Endothelial cell of umbilical vein (primary cell): ENCODE measurements at places on chromosomes 13 and 19. TPM values are rescaled to one million over a fixed set of nuclear protein-coding genes. Genes with fewer than 3 reads are reported as not detected.

Gene SERP2
- total RNA-seq = 0.85 TPM in 1 of 2 replicates, not detected in the other

Gene ENOX1
- 0.28 and 0.97 TPM in 2 replicates for total RNA-seq

Gene RFPL4A
- total RNA-seq = not detected in 2 replicates

Gene CLDND2
- total RNA-seq = 0.97 TPM in 1 of 2 replicates, not detected in the other

GRCh38 chr19:52214241-52214640 is 24.4 kb downstream of the PPP2R1A start:
- no peak overlapping the region for H3K4me3 ChIP-seq
- no peak for DNase-seq

DNA sequence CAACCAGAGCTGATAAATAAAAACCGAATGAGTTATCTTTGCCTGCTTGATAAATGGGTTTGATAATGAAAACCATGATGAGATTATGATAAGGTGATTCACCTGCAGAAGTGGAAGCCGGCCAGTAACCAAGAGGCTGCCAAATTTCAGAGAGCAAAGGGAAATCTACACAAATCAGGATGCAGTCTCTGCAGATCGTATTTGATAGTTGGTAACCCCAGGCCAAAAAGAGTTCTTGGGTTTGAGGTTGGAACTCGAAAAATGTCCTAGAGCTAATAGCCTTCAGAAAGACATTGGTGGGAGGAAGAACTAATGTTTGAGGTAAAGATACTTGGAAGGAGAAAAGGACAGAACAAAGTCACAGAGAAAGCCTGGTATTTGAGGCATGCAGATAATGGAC is 9.6 kb upstream of the LATS2 start:
- no peak for DNase-seq
- peaks cover 14% of the 10 kb centered on the region for H3K4me1 ChIP-seq
- no peak overlapping the region for H3K27ac ChIP-seq
- no peaks in the 10 kb centered on the region for H3K27me3 ChIP-seq
- H3K4me3 ChIP-seq = no peak overlapping the region

DNA sequence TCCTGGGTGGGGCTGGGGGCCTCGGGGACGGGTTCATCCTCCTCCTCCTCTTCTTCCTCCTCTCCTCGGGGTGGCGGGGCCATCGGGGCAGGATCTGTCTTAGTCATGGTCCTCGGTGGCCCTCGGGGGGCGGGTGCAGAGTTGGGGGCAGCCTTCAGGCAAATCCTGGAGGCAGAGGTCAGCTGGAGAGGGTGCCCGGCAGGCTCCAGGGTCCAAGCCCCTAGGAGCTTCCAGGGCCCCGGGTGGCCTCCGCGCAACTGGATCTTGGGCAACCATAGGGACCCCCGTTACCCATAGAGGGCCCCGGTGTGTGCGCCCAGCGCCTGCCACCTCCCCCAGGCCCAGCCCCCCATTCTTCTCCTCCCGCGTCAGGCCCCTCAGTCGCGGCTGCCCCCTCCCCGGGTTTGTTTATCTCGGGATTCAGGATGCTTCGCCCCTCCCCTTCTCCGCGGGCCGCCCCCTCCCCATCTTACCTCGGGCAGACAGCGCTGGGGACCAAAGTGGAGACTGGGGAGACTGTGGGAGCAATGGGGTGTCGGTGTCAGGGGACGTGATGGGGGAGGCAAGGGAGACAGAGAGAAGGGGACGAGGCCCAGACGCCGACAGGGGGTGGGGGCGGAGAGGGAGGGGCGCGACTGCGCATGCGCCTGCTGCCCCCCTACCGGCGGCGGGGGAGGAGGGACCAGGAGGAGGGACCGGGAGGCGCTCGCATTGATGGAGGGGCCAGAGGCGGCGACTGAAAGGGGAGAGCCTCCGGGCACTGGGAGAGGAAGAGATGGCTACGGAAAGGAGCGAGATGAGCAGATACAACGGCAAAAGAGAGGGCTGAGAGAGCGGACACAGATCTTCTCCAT is at the start of gene CLIP3:
Gene CLIP3 (minus strand): TSS at position 623 of the 854 bp plus-strand sequence. CDS start 516 bp downstream, at position 107.
- H3K27me3 ChIP-seq = no peaks in the 10 kb centered on the region
- H3K36me3 ChIP-seq = no peaks in the 10 kb centered on the region
- DNase-seq = peak; percentile 64

DNA sequence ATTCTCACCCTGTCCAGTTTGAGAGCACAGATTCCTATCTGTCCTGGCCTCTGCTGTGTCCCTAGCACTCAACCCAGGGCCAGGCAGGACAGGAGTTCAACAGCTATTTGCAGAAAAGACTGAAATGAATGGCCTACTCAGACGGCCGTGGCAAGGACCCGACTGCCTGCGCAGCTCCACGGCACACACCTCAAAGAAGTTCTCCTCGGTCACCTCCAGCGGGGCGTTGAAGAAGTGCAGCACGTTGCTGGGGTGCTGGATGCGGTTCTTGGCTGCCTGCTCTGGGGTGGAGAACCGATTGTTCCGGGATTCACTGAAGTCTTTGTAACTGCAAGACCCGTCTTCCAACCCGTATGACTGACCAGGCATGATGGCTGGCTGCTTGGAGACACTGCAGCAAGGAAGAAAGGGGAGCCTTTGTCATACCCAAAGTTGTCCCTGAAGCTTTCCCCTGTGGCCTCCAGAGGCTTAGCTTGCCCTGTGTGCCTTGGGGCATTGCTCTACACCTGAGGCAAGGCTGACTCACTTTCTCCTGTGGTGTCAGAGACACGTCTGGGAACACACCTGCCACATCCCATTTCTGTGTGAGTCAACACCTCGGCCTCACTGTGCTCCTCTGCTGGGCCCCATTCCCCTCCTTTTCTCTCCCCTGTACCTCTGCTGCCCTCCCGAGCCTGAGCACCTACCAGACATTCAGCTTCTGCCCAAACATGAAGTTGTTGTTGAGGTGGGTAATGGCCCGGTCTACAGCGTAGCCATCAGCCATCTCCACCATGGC is 6.8 kb upstream of the ECH1 start:
- DNase-seq = no peak
- peaks cover 49% of the 10 kb centered on the region for H3K36me3 ChIP-seq

DNA sequence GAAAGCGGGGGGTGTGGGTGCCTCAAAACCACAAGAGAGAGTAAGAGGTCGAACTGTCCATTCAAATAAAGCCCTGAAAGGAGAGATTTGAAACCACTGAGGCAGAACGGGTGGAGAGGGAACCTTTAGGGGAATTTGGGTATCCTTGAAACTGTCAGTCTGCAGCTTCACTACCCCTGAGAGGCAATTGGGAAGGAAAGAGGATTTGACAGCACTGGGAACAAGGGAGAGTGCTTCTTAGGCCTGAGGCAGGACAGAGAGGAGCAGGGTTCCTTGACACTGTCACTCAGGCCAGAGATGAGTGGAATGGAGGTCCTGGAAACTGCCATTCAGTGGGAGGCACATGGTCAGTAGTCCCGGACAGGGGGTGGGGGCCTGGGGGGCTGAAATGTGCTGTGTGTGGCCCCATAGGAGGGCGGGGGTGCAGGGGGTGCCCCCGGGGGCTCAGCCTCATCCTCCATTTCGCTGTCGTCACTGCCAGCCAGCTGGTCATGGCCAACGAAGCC is 5.0 kb downstream of the GFY start:
- no peaks in the 10 kb centered on the region for H3K4me1 ChIP-seq
- no peak for DNase-seq
- H3K36me3 ChIP-seq = no peaks in the 10 kb centered on the region
- no peak overlapping the region for H3K4me3 ChIP-seq
- peaks cover 73% of the 10 kb centered on the region for H3K27me3 ChIP-seq
- no peak overlapping the region for H3K27ac ChIP-seq

DNA sequence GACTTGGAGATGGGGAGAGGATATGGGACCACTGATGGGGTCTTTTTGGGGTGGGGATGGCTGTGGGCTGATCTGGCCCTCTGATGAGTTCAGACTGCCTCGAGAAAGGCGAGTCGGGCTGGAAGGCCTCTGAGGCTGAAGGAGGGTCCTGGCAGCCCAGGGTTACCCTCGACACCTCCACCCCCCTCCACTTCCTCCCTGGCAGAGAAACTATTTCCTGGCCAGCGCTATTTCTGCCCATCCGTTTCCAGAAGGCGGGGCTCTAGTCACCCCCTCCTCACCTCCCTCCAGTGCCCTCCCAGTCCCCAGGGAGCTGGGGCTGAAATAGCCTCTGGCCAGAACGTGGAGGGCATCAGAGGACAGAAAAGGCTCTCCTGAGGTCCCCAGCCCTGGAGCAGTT is 9.7 kb downstream of the EXOC3L2 start:
- H3K4me3 ChIP-seq = no peak overlapping the region
- H3K4me1 ChIP-seq = peaks cover 8% of the 10 kb centered on the region
- no peaks in the 10 kb centered on the region for H3K36me3 ChIP-seq
- DNase-seq = no peak

GRCh38 chr19:40802300-40803169 is 3.5 kb downstream of the EGLN2 start:
- peak overlapping the region; percentile 1 for H3K4me3 ChIP-seq
- peak overlapping the region; percentile 16 for H3K27ac ChIP-seq
- peaks cover 79% of the 10 kb centered on the region for H3K4me1 ChIP-seq
- H3K27me3 ChIP-seq = no peaks in the 10 kb centered on the region
- H3K36me3 ChIP-seq = peaks cover 28% of the 10 kb centered on the region

DNA sequence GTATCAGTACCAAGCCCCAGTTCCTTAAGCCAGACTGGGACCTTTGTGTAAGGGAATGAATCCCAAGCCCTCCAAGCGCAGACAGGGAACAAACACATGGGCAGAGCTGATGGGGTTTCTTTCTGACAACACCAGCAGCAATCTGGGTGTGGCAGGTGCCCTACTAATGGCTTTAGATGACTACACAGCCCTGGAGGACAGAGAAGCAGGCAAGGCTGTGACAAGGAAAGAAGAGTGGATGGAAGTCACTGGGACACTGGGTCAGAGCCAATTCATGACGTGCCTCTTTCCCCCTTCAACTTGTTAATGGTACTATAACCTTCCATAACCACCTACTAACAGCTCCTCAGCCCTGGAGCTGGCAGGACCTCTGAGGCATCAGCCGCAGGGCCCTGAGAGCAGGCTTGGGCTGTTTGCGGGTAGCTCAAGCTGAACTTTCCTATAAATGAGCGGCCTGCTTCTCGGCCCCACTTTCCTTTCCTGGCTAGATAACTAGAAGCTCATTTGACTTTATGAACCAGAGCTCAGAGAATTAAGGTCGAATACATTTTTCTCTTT is 38.9 kb downstream of the RASL11A start:
- DNase-seq = no peak
- H3K36me3 ChIP-seq = no peaks in the 10 kb centered on the region
- H3K4me3 ChIP-seq = no peak overlapping the region
- no peaks in the 10 kb centered on the region for H3K4me1 ChIP-seq
- H3K27ac ChIP-seq = no peak overlapping the region

- H3K27ac ChIP-seq = no peak overlapping the region
- H3K36me3 ChIP-seq = peaks cover 16% of the 10 kb centered on the region
- H3K4me1 ChIP-seq = peaks cover 9% of the 10 kb centered on the region
- H3K27me3 ChIP-seq = no peaks in the 10 kb centered on the region
- H3K4me3 ChIP-seq = no peak overlapping the region
- DNase-seq = no peak
These were observed 4.9 kb downstream of the SUGP1 start for GRCh38 chr19:19315444-19315843.

GRCh38 chr19:18392417-18392816 is 5.0 kb downstream of the LRRC25 start:
- DNase-seq = peak; percentile 49
- no peak overlapping the region for H3K4me3 ChIP-seq
- H3K27me3 ChIP-seq = no peaks in the 10 kb centered on the region
- peaks cover 6% of the 10 kb centered on the region for H3K4me1 ChIP-seq
- no peak overlapping the region for H3K27ac ChIP-seq

GRCh38 chr13:79011179-79011578 is 352.2 kb upstream of the OBI1 start:
- no peaks in the 10 kb centered on the region for H3K36me3 ChIP-seq
- no peak for DNase-seq
- H3K27me3 ChIP-seq = no peaks in the 10 kb centered on the region
- H3K4me1 ChIP-seq = no peaks in the 10 kb centered on the region
- no peak overlapping the region for H3K27ac ChIP-seq

GRCh38 chr19:872266-872951 is 12.9 kb downstream of the CFD start:
- no peaks in the 10 kb centered on the region for H3K27me3 ChIP-seq
- H3K4me3 ChIP-seq = no peak overlapping the region
- peak; percentile 34 for DNase-seq
- H3K36me3 ChIP-seq = peaks cover 24% of the 10 kb centered on the region

DNA sequence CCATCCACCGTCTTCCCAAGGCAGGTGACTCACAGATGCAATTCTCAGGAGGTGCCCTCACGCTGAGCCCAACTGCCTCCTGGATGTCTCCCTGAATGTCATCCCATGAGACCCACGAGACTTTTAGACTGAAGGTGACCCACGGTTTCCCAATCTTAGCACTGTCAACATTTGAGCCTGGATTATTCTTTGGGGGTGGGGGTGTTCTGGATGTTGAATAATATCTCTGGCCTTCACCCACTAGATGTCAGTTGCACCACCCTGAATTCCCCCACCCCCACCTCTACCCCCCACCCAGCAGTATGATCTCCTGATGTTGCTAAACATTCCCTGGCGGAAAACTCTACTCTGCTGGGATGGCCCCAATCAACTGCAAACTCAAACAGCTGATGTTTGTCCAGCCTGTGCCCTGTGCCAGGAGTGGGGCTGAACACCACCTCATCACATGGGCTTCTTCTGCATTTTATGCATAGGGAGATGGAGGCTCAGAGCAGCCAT is 2.2 kb upstream of the CYP4F22 start:
- H3K36me3 ChIP-seq = no peaks in the 10 kb centered on the region
- H3K4me1 ChIP-seq = no peaks in the 10 kb centered on the region
- no peak overlapping the region for H3K27ac ChIP-seq
- peaks cover 15% of the 10 kb centered on the region for H3K27me3 ChIP-seq

GRCh38 chr13:91017669-91018053 is 329.8 kb upstream of the MIR17HG start:
- H3K27ac ChIP-seq = no peak overlapping the region
- H3K36me3 ChIP-seq = no peaks in the 10 kb centered on the region
- H3K4me1 ChIP-seq = no peaks in the 10 kb centered on the region
- no peak for DNase-seq
- H3K27me3 ChIP-seq = no peaks in the 10 kb centered on the region

GRCh38 chr19:7799640-7800355 is 30.2 kb upstream of the EVI5L start:
- H3K4me3 ChIP-seq = peak overlapping the region; percentile 12
- DNase-seq = peak; percentile 83
- no peaks in the 10 kb centered on the region for H3K27me3 ChIP-seq
- no peak overlapping the region for H3K27ac ChIP-seq
- H3K36me3 ChIP-seq = peaks cover 2% of the 10 kb centered on the region

DNA sequence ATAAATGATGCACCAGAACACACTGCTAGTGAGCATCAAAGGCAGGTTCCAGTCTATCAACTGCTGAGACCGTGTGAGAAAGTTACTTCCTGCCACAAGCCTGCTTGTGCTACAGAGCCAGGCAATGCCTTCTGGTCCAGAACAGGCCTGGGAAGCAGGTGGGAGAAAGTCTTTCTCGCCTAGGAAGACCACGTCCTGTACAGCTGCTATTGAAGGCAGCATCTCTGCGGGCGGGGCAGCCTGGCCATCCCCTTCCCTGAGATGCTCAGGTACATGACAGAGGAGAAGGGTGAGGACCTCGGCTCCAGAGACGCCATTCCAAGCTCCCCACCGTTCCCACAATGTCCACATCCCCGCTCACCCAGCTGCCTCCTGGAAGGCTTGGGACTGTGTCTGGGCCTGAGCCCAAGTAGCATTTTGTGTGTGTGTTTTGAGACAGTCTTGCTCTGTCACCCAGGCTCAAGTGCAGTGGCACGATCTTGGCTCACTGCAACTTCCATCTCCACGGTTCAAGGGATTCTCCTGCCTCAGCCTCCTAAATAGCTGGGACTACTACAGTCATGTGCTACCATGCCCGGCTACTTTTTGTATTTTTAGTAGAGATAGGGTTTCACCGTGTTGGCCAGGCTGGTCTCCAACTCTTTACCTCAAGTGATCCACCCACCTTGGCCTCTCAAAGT is 3.4 kb downstream of the RFX1 start:
- H3K4me1 ChIP-seq = peaks cover 20% of the 10 kb centered on the region
- DNase-seq = no peak

- H3K36me3 ChIP-seq = no peaks in the 10 kb centered on the region
- H3K4me1 ChIP-seq = no peaks in the 10 kb centered on the region
- no peak overlapping the region for H3K27ac ChIP-seq
- no peaks in the 10 kb centered on the region for H3K27me3 ChIP-seq
- H3K4me3 ChIP-seq = no peak overlapping the region
These were observed 9.1 kb upstream of the GTF2F1 start for GRCh38 chr19:6402058-6402457.
